CD4-positive, alpha-beta T cell treated with Interleukin-2 at 100 ng/mL for 4 hours (primary cell): ENCODE measurements at places on chromosomes 13 and 19.

DNA sequence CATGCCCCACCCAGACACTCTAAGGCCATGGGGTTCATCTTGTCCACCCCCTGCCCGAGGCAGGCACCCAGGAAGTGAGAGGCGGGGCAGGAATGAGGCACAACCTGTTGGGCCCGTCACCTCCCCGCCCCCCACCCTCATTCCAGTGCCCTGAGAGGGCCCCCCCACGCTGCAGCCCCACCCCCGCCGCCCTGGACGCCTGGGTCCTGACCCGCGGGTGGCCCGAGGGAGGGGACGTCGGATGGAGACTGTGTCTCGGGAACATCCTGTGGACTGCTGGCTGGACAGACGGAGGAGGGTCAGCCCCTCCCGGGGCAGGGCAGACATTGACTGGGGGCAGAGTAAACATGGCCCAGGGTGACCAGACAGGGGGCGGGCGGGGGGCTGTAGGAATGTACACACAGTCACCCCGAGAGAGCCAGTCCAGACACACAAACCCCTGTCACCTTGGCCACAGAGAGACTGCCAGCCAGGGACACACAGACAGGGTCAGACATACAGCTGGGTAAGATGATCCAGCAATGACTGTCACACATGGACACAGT lies 7.4 kb upstream of the JUNB start:
- no peak for DNase-seq

DNA sequence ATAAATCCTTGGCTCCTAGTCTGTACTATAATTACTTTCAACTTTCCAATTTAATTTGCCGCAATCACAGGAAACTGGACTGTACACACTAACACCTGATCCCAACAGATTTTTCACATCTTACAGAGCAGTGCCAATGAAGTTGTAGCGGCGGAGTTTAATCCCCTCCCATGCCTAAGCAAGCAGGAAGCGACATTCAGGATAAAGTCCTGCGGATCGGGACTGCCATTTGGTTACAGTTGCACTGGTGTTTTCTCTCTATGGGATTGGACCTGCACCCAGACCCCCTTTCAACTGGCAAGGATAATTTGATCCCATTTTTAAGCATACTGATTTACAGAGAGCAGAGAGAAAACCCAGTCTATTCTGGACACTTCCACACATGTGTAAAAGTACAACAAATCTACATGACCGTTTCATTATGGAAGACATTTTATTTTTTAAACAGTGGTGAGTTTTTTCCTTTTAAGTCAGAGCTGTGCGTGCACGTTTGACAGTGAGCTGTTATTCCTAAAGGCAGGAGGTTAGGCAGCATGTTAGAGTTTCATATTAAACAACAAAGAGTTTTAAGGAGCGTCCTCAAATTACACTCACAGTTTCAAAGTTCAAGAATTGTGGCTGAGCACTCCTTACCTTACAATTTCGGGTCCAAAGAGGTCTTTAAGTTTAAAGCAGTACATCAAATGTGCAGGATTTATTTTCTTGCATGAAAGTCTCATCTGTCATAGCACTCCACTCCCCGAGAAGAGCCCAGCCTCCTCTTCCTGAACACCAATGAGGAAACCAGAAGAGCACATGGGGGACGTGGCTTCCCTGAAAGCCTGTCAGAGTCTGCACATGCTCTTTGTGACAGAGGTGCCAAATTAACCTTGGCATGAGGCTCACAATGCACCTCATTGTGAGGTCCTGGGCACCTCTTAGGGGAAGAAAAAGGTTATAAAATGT lies 141.6 kb upstream of the RFC3 start:
- peak; percentile 4 for DNase-seq

GRCh38 chr19:10769533-10770491 lies 51.9 kb downstream of the DNM2 start:
- peak; percentile 23 for DNase-seq

GRCh38 chr13:49567491-49567890 lies 17.9 kb downstream of the RCBTB1 start:
- DNase-seq: no peak

DNA sequence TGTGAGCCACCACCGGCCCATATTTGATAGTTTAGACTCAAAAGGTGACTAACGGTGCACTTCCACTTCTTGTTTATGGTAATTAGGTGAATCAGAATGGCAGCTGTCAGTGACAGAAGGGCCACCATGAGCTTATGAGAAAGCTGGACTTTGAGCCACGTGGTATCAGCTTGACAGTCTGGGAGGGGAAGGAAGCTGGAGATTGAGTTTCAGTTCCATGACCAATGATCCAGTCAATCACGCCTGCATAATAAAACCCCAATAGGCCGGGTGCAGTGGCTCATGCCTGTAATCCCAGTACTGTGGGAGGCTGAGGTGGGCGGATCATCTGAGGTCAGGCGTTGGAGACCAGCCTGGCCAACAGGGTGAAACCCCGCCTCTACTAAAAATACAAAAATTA lies 8.2 kb downstream of the EID2B start:
- DNase-seq: no peak

DNA sequence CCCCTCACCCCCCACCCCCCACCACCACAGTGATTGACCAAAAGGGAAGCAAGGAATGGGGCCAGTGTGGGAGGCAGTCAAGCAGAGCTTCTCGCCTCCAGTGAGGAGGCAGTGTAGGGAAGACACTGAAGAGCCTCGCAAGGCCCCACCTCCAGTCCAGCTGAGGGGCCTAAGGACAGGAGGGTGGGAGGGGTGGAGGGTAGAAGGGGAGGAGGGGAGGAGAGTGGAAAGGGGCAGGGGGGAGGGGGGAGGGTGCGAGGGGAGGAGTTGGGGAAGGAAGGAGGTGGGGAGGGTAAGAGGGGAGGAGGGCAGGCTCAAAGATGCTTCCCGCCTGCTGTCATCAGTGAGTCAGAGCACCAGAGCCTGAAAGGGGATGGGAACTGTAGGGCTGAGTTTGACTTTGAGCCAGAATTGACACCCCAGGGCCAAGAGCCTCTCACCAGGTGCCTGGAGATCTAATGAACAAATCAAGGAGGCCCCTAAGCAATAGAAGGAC lies 786.2 kb downstream of the UQCRFS1 start:
- no peak for DNase-seq

DNA sequence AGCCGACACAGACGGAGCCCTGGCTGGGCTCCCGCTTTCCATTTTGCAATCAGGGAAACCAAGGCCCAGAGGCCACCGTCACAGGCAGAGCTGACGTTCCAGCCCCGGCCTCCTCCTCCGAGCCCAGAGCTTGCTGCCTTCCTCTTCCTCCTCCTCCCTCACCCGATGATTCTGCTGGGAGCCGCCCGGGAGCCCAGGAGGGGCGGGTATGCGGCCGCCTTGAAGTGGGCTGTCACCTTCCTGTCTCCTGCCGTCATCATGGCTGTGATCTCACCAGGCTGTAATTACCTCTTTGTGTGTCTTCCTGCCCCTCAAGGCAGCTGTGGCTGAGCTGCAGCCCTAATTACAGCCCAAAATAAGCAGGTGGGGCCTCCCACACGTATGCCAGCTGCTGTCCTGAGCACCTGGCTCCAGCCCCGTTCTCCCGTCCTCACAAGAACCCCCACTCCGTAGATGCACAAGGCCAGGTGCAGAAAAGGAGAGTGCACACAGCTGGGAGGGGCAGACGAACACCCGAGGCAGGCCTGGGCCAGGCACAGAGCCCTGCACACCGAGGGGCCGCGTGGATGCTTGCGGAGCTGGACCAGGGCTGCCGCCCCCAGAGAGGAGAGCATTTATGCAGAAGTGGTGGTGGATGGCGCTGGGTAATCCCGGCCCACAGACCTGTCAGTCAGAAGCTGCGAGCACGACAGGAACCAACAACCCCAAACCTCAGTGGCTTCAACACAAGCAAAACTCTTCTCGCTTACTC lies 4.0 kb downstream of the TPGS1 start:
- DNase-seq: peak; percentile 89

GRCh38 chr19:42062381-42062780 lies 7.6 kb downstream of the GRIK5 start:
- DNase-seq: no peak

DNA sequence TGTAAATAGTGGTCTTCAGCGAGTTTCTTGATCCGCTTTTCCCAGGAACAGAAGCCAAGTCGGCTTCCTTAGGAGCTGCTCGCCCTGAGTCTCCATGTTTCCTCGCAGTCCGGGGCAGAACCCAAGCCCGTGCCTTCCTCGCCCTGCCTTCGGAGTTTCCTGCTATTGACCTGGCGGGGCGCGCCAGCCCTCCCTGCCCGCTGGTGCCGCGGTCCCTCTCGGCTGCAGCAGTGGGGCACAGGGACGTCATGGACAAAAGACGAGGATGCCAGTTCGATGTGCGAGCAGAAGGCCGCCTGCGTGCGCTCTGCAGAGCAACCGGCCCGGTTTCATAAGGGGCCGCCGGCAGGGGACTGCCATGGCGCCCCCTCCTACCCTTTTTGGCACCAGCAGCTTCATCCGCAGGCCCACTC lies 156.6 kb downstream of the TM9SF2 start:
- DNase-seq: peak; percentile 13

- no peak for DNase-seq
Observed at GRCh38 chr19:52943884-52944643, 18.6 kb downstream of the ZNF816 start.
